ENCODE measurements at places on chromosomes 5 and 9.

GRCh38 chr5:60533789-60534188 lies 166.2 kb downstream of the DEPDC1B start:
- DNase-seq: no peak

DNA sequence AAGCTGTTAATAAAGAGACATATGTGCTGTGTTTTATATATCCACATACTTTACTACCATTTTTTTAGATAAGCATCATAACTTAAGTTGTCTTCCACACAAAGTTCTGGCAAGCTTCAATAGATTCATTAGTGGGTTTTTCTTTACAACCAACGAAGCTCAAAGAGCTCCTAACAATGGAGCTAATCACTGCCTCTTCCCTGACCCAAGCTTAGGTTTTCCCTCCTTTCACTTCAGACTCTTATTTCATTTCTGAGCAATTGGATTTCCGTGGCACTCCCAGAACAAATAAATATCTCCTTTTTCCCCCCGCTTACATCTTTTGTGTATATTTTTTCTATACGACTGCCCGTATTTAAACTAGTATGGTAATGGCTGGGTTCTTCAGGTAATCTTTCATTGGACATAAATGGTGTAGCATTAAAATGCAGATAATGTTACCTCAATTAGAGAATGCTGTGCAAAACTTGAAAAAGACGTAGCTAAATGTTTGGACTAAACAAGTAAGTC lies 275.5 kb upstream of the TMEM161B start:
- DNase-seq: no peak

DNA sequence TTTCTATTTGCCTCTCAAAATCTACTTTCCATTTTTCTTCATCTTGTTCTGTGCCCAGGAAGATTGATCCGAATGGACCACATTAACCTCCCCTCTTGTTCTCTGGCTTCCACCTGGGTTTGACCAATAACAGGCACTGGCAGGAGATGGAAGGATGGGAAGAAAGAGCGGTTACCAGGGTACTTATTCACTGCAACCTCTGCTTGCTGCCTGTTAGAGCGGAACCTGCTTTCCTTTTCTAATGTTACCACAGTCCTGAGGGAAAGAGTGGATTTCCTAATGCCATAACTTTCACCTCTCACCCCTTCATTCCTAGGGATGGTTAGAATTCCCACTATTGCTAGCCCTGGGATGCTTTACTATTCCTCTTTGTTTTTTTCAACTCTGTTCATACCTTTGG lies 262.1 kb downstream of the RFX3 start:
- no peak for DNase-seq

GRCh38 chr9:123637945-123638634 lies 282.1 kb downstream of the CRB2 start:
- DNase-seq: no peak

DNA sequence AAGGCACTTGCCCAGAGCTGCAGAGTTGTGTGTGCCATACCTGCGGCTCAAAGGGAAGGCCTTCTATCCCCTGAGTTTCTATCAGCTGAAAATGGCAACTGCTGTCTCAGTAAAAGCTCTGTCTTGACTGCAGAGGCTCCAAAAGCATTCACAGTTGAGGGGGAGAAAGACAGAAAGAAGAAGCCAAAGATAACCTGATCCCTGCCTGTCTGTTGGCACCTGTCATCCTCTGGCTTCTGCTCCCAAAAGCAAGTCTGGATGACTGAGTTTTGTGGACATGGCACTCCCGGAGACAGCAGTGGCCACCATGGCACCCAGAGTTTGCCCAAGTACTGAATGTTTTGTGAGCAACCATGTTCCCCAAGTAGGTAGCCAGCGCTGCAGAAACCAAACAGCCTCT lies 176.6 kb downstream of the NR3C1 start:
- DNase-seq: no peak

- no peak for DNase-seq
These were observed 26.0 kb downstream of the SKP2 start for GRCh38 chr5:36177715-36178523.

- DNase-seq: no peak
These were observed 372.9 kb upstream of the IRX2 start for GRCh38 chr5:3124410-3124809.

DNA sequence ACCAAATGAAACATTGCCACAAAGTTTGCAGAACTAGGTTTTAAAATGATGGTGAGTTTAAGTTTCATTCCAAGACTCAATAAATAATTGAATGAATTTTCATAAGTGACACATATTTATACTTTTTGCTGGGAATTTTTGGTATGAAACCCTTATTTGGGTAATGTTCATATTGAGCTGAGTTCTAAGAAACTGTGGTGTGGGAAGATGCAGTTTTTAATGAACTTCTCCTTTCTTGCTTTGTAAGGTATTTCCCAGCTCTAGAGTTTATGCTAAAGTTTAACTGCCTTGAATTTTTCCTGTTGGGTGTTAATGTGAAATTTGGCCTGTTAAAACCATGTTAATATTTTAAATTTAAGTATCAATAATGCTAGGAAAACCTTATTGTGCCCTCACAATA lies 15.1 kb downstream of the RABGAP1 start:
- no peak for DNase-seq

DNA sequence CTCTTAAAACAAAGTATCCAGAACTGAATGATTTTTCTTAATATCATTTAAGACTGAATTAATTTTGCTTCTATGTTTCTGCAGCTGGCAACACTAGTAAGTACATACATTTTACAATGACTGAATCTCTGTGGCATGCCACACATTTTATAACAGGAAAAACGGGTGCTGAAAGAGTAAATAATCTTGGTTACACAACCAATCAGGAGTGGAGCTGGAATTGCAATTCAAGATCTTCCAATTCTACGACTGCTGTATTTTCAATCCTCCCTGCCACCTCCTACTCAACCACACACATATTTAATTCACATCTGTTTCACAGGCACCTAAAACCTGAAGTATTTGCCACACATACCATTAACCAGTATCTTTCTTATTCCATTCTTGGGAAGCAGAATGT lies 52.7 kb upstream of the NR5A1 start:
- DNase-seq: no peak

GRCh38 chr5:68698025-68698940 lies 395.5 kb upstream of the SLC30A5 start:
- no peak for DNase-seq

GRCh38 chr5:132485641-132486317 lies 4.8 kb downstream of the IRF1 start:
- no peak for DNase-seq

GRCh38 chr9:86471171-86471815 lies 117.1 kb upstream of the TUT7 start:
- no peak for DNase-seq

DNA sequence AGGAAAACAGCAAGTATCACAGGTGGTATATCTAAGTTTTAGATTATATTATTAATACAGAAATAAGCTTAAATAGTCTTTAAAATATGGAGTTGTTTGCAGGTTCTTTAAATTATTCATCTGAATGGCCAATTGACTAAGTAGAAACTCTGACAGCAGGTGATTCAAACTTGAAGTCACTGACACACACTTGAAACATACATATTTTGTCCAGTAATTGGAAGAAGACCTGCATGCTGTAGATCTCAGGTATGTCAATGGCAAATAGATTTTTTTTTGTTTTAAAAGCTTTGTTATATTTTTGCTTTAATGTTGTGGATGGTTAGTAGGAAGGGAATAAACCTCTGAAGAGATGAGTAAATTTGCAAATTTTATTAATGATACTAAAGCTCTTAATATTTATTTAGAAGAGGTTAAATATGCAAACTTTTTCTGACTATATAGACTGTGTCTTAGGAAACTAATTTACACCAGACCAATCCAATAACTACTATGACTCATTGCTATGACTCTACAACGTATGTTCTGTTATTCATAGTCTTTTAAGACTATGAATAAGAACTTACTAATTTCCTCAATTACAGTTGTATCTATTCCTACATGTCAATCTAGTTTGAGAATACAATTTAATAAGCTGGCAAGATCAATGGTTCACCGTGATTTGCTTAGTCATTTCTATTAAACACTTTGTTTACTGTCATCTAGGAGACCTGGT lies 53.9 kb upstream of the RORB start:
- no peak for DNase-seq

- no peak for DNase-seq
These were observed 40.4 kb upstream of the SYNPO start for GRCh38 chr5:150599917-150600511.

- DNase-seq: no peak
These were observed 39.2 kb downstream of the TLE4 start for GRCh38 chr9:79610791-79611614.

- no peak for DNase-seq
These were observed 12.5 kb downstream of the TRPM3 start for GRCh38 chr9:71108937-71109336.

DNA sequence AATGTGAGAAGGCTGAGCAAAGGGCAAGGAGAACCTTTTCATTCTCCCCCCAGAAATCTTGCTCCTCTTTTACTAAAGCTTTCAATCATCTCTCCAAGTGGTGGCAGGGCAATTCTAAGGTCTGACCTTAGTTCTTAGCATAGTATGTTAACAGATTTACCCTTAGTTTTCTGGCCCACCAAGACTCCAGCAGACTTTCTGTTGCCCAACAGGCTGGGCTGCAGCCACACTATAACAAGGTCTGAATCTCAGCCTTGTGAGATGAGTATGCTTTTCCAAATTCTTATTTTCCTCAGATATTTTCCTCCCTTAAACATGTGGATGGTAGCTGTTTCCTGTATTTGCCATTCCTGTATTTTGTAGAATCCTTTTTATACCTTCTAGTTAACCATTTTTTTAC lies 69.5 kb downstream of the NIPBL start:
- no peak for DNase-seq

DNA sequence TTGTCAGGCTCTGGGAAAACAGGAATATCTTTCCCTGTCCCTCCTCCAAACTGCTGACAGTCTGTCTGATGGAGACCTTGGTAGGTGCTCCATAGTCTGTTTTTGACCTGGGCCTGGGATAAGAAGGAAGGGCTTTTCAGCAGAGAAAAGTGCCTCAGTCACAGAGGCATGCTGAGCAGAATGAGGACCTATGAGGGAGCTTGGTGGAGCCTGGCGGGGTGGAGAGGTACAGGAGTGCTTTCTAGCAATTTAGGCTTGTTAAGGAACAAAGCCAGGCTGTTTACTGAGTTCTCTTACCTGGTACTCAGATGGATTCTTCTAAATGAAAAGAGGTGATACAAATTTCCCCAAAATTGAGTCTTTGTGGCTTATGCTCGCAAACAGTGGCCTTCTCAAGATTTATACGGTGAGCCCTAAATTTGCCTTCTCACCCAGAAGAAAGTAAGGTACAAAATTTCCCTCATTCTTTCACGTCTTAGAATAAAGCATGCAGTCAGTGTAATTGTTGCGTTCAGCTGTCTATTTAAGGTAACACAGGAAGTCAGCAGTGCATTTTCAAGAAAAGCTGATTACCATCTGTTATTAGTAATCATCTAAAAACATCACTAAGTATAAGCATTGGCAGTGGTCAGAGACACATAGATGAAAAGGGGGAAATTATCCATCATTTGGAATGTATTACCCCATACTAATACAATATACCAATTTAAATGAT lies 28.6 kb upstream of the IL13 start:
- DNase-seq: no peak

DNA sequence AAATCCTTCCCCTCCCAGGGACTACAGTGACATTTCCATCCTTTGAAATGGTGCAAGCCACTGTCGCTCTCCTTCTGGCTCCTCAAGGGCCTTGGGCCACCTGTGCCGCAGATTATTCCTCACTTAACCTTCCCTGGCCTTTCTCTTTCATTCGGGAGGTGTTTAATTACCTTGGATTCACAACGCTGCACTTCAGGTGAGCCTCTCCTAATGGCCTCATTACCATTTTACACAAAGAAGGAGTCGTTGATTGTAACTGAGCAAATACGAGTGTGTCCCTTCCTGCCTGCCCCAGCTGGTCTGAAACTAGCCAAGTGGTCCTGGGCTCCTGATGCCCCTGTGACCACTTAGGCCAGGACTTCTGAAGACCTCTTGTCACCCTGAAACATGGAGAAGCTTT lies 205.0 kb downstream of the CRB2 start:
- DNase-seq: no peak

DNA sequence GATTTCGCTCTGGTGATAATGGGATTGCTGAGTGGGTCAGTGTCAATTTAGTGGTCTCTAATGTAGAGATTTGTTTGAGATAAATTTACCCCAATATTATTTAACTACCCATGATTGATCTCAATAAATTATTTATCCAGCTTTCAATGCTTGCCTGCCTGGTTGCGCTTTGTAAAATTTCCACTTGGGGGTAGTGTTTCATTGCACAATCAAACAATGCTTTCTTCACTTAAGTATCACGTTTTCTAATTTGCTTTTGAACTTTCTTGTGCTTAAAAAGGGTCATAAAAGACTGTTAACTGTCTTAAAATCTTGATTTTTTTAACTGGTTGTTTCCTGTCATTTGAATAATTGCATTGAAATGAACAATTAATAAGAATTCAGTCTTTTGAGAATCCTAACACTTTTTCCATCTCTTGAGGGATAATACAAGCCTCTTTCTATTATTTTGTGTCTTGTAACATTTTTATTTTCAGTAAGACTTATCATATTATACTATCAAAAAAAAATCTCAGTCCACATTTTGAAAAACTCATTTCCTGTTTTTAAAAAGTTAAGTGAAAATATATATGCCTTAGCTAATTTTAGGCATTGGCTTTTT lies 18.7 kb downstream of the HSD17B4 start:
- no peak for DNase-seq

DNA sequence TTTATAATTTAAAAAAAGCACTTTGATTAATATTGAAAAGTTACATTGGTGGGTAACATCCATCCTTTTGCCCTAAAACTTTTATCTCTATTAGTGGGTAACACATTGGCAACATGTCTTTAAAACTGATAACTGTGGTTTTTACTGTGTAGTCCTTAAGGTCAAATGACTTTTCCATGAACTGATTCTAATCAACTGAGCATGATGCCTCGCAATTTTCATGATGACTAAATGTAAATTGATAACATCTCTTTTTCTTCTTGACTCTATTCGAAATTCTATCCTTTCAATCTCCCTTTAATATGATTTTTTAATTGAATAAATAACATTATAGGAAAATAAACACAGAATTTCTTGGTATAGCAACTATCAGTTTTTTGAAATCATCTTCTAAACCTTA lies 6.3 kb upstream of the IL5 start:
- no peak for DNase-seq

GRCh38 chr9:7368410-7369292 lies 430.9 kb downstream of the DMAC1 start:
- DNase-seq: no peak

Measured in hypothalamus (tissue), 51 donors.